Renal cortical epithelial cell (primary cell): ENCODE measurements at places on chromosomes 2 and 18.

GRCh38 chr2:126399001-126399400 is 257.0 kb upstream of the GYPC start:
- DNase-seq: no peak

- DNase-seq: peak; percentile 41
Measured at GRCh38 chr2:204279819-204280218, 265.5 kb upstream of the PARD3B start.

DNA sequence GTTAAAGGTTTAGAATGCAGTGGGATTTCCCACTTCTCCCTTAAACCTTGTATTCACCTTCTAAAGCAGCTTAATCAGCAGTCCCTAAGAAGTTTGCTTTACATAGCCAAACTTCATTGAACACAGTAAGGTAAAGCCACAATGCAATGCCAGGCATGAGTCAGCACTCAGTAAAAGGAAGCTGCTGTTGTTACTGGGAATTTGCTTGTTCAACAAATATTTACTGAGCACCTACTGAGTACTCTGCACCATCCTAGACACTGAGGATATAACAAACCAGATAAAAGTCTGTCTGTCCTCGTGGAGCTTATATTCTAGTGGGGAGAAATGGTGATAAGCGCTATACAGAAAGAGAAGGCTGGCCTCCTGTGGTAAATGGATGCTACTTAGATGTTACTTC is 162.7 kb downstream of the PKP4 start:
- peak; percentile 81 for DNase-seq

- DNase-seq: peak; percentile 36
Measured at GRCh38 chr18:12841070-12841469, 43.0 kb downstream of the PTPN2 start.

- no peak for DNase-seq
Measured at GRCh38 chr2:161351678-161352077, 43.5 kb downstream of the PSMD14 start.

GRCh38 chr18:449374-449773 is 51.1 kb downstream of the COLEC12 start:
- DNase-seq: no peak
